OCI-M1 (cell line): ENCODE measurements at places on chromosomes 2 and 18.

- DNase-seq = no peak
Measured at GRCh38 chr2:2735041-2735440, 404.0 kb upstream of the MYT1L start.

DNA sequence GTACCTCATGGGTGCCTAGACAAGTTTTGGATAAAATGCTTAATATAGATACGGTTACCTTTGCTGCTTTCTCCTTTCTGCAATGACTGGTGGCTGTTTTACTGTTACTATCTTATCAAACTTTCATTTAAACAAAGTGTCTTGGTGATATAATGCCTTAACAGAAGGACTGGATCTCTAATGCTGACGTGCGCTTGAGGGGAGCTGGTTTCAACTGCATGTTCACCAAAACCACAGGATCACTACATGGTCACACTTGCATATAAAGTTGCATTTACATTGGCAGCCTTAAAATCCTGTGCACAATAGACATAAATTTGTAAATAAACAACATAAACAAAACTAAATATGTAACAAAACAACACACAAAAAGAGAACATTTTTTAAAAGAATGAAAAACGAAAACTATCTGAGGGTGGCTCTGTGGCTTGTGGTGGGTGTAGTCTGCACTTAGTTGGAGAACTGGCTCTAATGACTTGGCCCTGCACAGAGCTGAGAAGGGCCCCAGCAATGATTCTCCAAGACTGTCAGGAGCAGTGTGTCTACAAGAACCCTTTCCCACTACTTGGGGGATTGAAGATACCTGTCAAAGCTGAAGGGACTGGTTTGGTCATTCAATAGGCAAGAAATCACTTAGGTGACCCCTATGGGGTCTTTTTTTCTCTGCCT lies 135.5 kb downstream of the UXS1 start:
- no peak for DNase-seq

- DNase-seq = peak; percentile 13
Measured at GRCh38 chr2:9178110-9178903, 28.3 kb upstream of the ASAP2 start.

- no peak for DNase-seq
Measured at GRCh38 chr2:191899410-191899809, 52.5 kb upstream of the CAVIN2 start.

DNA sequence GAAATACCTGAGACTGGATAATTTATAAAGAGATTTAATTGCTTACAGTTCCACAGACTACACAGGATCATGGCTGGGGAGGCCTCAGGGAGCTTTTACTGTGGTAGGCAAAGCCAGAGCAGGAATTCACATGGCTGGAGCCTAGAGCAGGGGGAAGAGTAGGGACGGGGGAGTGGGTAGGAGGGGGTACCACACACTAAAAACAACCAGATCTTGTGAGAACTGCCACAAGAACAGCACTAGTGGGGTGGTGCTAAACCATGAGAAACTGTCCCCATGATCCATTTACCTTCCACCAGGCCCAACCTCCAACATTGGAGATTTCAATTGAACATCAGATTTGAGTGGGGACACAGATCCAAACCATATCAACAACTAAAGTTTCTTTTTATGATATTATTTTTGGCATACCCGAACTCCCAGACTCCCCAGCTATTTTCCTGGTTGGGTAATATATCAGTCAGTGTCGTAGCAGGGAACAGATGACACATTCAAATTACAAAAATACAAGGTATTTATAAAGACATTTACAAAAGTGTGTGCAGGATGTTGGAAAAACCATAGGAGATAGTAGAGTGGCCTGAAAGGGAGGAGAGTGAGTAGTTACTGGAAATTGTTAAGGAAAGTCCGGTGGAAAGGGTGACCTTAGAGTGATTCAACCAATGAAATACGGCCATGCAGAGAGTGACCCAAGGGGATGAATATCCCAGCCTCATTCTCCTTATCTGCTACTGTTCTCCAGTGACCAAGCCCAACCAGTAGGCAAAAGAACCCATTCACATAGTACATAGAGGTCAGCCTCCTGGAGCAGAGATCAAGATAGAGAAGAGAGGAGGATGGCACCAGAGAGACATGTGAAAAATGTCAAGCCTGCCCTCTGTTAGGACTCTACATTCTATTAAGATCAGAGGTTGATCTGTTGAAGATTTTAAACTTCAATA lies 8.8 kb downstream of the RPL37A start:
- no peak for DNase-seq

GRCh38 chr2:238462782-238463396 lies 36.2 kb downstream of the ASB1 start:
- DNase-seq = peak; percentile 74
